ENCODE measurements at places on chromosomes 6 and 20.

GRCh38 chr20:23508449-23509229 is 17.7 kb downstream of the CST8 start:
- H3K27me3 ChIP-seq: no peaks in the 10 kb centered on the region
- H3K36me3 ChIP-seq: no peaks in the 10 kb centered on the region
- no peaks in the 10 kb centered on the region for H3K4me1 ChIP-seq
- DNase-seq: no peak

- DNase-seq: no peak
- no peaks in the 10 kb centered on the region for H3K36me3 ChIP-seq
- peak overlapping the region; percentile 89 for H3K27ac ChIP-seq
- peaks cover 73% of the 10 kb centered on the region for H3K4me1 ChIP-seq
- no peaks in the 10 kb centered on the region for H3K27me3 ChIP-seq
Observed at GRCh38 chr6:2854396-2854982, 12.8 kb upstream of the SERPINB1 start.

- DNase-seq: no peak
- no peaks in the 10 kb centered on the region for H3K4me1 ChIP-seq
- no peaks in the 10 kb centered on the region for H3K27me3 ChIP-seq
- no peak overlapping the region for H3K27ac ChIP-seq
- H3K36me3 ChIP-seq: peaks cover under 1% of the 10 kb centered on the region
Observed at GRCh38 chr6:107075951-107076381, 39.3 kb downstream of the BEND3 start.

GRCh38 chr6:156599366-156599765 is 177.8 kb upstream of the ARID1B start:
- no peak for DNase-seq
- no peaks in the 10 kb centered on the region for H3K27me3 ChIP-seq
- no peak overlapping the region for H3K4me3 ChIP-seq
- H3K36me3 ChIP-seq: no peaks in the 10 kb centered on the region
- no peak overlapping the region for H3K27ac ChIP-seq

- H3K4me3 ChIP-seq: no peak overlapping the region
- no peak for DNase-seq
- H3K27ac ChIP-seq: no peak overlapping the region
- no peaks in the 10 kb centered on the region for H3K4me1 ChIP-seq
- no peaks in the 10 kb centered on the region for H3K27me3 ChIP-seq
Observed at GRCh38 chr20:60026010-60026409, 67.8 kb downstream of the CDH26 start.

DNA sequence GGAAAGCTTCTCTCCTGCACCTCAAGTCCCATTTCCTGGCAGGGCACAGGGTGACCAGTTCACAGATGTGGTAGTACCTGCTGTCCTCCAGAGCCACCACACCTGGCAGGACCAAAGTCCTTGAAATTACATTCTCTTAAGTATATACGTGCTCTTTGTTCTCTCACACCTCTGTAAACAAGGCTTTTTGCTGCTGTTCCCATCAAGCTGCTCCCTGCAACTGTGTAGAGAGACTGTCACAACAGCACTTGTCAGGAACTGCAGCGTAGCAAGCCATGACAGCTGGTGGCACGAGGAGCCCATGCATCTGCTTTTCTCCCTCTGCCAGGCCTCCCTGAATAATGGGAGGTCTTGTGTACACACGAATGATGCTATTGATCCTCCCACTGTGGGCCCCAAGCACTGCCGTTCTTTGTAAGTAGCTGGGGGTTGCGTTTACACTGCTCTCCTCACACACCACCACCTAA is 431.8 kb downstream of the CD83 start:
- no peak overlapping the region for H3K4me3 ChIP-seq
- DNase-seq: no peak
- no peaks in the 10 kb centered on the region for H3K27me3 ChIP-seq
- H3K4me1 ChIP-seq: no peaks in the 10 kb centered on the region

- no peak overlapping the region for H3K4me3 ChIP-seq
- no peaks in the 10 kb centered on the region for H3K4me1 ChIP-seq
- H3K27ac ChIP-seq: no peak overlapping the region
- DNase-seq: no peak
- no peaks in the 10 kb centered on the region for H3K36me3 ChIP-seq
Observed at GRCh38 chr6:15989397-15989796, 139.5 kb upstream of the MYLIP start.

- no peaks in the 10 kb centered on the region for H3K4me1 ChIP-seq
- no peaks in the 10 kb centered on the region for H3K27me3 ChIP-seq
- no peak overlapping the region for H3K27ac ChIP-seq
- no peak overlapping the region for H3K4me3 ChIP-seq
- no peak for DNase-seq
- H3K36me3 ChIP-seq: no peaks in the 10 kb centered on the region
Observed at GRCh38 chr20:19016140-19016497, 196.3 kb upstream of the SLC24A3 start.

DNA sequence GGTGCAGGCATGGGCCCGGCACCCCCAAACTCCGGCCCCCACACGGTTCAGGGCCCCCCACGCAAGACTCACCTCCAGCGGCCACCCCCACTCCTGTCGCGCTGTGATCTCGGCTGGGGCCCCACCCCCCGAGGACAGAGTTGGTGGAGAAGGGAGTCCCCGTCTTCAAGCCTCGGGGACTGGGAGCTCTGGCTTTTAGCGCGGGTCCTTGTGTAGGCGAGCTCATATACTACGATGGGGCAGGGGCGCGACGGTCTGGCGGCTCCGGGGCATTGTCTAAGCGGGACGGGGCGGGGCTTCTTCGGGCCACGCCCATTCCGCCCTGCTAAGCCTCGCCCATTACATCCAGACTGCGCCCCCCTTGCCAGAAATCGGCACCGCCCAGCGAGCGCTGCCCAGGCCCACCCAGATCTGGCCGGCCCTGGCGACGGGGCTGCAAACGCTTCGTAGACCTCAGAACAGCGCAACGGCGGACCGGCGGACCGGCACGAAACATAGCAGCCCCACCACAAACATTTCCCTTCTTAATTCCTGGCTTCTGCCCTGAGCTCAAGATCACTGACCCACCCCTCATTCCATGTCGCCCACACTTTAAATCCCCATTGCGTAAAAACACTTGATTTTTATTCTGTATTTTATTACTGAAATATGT is 1.0 kb upstream of the DDAH2 start:
- peaks cover 49% of the 10 kb centered on the region for H3K4me1 ChIP-seq
- peak overlapping the region; percentile 84 for H3K4me3 ChIP-seq
- DNase-seq: peak; percentile 93
- peak overlapping the region; percentile 93 for H3K27ac ChIP-seq

GRCh38 chr6:111450087-111450486 is 32.9 kb downstream of the REV3L start:
- H3K4me3 ChIP-seq: no peak overlapping the region
- no peak overlapping the region for H3K27ac ChIP-seq
- H3K27me3 ChIP-seq: no peaks in the 10 kb centered on the region
- H3K36me3 ChIP-seq: no peaks in the 10 kb centered on the region
- no peak for DNase-seq
- peaks cover 5% of the 10 kb centered on the region for H3K4me1 ChIP-seq

GRCh38 chr6:21258665-21259064 is 334.9 kb upstream of the SOX4 start:
- H3K4me1 ChIP-seq: no peaks in the 10 kb centered on the region
- no peak overlapping the region for H3K27ac ChIP-seq
- H3K27me3 ChIP-seq: no peaks in the 10 kb centered on the region
- H3K36me3 ChIP-seq: no peaks in the 10 kb centered on the region
- no peak overlapping the region for H3K4me3 ChIP-seq
- no peak for DNase-seq

GRCh38 chr6:78589436-78589835 is 277.9 kb upstream of the IRAK1BP1 start:
- no peaks in the 10 kb centered on the region for H3K27me3 ChIP-seq
- no peaks in the 10 kb centered on the region for H3K36me3 ChIP-seq
- DNase-seq: no peak
- H3K27ac ChIP-seq: no peak overlapping the region
- no peak overlapping the region for H3K4me3 ChIP-seq
- no peaks in the 10 kb centered on the region for H3K4me1 ChIP-seq

DNA sequence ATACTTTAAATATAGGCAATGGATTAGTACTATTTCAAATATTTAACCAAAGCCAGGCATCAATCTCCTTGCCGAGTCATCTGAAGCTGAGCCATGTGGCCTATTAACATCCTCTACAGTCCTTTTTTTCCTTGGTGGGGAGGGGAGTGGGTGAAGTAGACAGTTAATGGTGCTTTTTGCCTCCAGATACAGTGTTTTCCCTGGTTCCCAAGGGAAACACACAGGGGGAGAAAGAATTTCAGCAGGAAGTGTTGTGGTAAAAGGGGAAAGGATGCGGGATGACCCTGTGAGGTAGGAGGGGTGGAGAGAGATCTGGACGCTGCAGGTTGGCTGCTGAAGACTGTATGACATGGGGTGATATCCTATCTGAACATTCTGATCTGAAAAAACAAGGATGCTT is 9.6 kb downstream of the CLDN20 start:
- H3K27ac ChIP-seq: no peak overlapping the region
- H3K36me3 ChIP-seq: peaks cover 3% of the 10 kb centered on the region

GRCh38 chr20:63268256-63268655 is 4.4 kb upstream of the ARFGAP1 start:
- no peaks in the 10 kb centered on the region for H3K27me3 ChIP-seq
- no peaks in the 10 kb centered on the region for H3K36me3 ChIP-seq
- no peak overlapping the region for H3K4me3 ChIP-seq
- peak; percentile 8 for DNase-seq
- no peak overlapping the region for H3K27ac ChIP-seq

DNA sequence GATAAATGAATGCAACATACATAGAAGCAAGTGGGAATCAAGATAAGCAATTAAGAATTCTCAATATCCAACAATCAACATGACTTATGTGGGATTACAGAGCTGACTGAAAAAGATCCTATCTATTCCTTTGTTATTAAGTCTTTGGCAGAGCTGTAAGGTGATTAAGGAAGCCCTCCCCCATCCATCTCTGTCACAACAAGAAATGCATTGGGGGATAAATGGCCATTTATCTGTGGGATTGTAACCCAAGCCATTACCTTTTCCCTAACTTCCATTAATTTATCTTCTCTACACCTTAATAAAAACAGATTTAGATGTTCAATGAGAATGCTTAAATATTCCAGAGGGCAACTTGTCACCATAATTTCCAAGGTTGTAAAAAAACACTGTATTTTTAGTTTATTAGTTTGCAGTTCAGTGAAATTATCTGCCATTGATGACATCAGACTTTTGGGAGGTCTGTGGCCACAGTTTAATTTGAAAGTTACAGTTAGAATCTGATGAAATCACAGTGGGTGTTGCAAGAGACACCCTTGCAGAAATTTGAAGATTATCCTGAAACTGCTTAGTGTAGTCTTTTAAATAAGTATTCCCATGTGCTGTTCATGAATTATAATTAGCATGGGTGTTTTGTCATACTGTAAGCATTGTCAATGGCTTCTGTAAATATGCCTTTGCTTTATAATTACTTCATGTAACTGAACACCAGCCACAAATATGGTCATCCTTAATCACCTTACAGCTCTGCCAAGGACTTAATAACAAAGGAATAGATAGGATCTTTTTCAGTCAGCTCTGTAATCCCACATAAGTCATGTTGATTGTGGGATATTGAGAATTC is 49.4 kb upstream of the FYN start:
- H3K36me3 ChIP-seq: no peaks in the 10 kb centered on the region
- no peak overlapping the region for H3K27ac ChIP-seq
- no peak overlapping the region for H3K4me3 ChIP-seq
- no peaks in the 10 kb centered on the region for H3K27me3 ChIP-seq
- no peaks in the 10 kb centered on the region for H3K4me1 ChIP-seq

DNA sequence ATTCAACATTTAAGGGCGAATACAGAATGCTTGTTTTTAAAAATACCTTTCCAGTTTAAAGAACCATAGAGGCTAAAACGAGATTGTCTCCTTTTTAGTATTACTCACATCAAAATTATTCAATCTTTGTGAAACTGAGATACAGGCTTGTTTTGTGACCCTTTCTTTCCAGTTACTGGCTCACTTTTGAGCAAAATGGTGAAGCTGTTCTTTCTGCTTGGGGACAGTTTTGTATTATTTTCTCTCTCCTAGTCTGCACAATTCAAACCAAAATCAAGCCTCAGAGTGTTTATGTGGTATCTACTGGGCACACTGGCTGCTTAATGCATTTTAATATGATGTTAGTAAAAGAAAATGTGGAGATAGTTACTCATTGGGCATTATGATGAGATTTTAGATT is 36.5 kb downstream of the HIVEP1 start:
- no peaks in the 10 kb centered on the region for H3K36me3 ChIP-seq
- H3K4me3 ChIP-seq: no peak overlapping the region
- no peak for DNase-seq
- H3K4me1 ChIP-seq: peaks cover 9% of the 10 kb centered on the region
- H3K27ac ChIP-seq: no peak overlapping the region

GRCh38 chr6:42963855-42964605 is 3.5 kb downstream of the GNMT start:
- no peaks in the 10 kb centered on the region for H3K27me3 ChIP-seq
- DNase-seq: no peak
- peaks cover 7% of the 10 kb centered on the region for H3K4me1 ChIP-seq
- H3K27ac ChIP-seq: no peak overlapping the region

- peaks cover 9% of the 10 kb centered on the region for H3K4me1 ChIP-seq
- no peak for DNase-seq
- H3K27me3 ChIP-seq: no peaks in the 10 kb centered on the region
- no peaks in the 10 kb centered on the region for H3K36me3 ChIP-seq
- H3K27ac ChIP-seq: no peak overlapping the region
Observed at GRCh38 chr20:37311710-37312355, 22.4 kb downstream of the MANBAL start.

DNA sequence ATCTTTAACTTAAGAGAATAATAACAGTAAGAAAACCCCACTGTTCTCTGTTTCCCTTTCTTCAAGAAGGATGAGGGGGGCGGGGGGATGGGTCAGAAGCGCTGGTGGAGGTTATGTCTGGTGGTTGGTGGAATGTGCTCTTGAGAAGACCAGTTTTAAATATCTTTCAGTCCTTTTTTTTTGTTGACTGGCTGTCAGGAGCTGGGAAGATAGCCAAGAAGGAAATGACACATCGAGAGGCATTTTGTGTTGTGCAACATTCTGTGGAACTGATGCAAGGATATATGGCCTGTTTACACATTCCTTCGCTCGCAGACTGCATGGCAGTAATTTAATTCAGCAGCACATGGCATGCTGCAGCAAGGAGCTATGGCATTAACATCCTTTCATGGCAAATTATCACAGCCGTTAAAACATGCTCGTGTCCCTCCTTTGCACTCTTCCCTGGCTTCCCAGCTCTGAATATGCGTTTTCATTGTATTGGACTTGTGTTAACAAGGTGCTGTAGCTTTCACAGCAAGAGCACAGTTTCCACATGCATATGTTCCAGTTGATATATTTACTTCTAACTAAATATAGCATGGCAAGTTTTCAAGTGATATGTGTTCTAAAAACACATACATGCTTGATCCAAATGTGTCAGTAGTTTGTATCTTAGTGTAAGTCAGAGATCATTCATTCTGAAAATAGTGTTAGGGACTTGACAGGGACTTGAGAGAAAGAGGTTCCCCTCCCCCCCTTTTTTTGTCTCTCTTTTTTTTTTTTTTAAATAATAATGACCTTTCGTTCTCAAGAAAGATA is 68.2 kb upstream of the SUPT3H start:
- no peaks in the 10 kb centered on the region for H3K36me3 ChIP-seq
- H3K4me1 ChIP-seq: peaks cover 29% of the 10 kb centered on the region
- no peaks in the 10 kb centered on the region for H3K27me3 ChIP-seq
- no peak for DNase-seq
